ENCODE measurements at places on chromosomes 2 and 18. TPM values are rescaled to one million over a fixed set of nuclear protein-coding genes. Genes with fewer than 3 reads are reported as not detected.

- peak; percentile 80 for DNase-seq
Observed at GRCh38 chr2:234880551-234881211, 71.1 kb upstream of the SH3BP4 start.

GRCh38 chr2:136052369-136053362 lies 65.3 kb downstream of the CXCR4 start:
- DNase-seq = no peak

DNA sequence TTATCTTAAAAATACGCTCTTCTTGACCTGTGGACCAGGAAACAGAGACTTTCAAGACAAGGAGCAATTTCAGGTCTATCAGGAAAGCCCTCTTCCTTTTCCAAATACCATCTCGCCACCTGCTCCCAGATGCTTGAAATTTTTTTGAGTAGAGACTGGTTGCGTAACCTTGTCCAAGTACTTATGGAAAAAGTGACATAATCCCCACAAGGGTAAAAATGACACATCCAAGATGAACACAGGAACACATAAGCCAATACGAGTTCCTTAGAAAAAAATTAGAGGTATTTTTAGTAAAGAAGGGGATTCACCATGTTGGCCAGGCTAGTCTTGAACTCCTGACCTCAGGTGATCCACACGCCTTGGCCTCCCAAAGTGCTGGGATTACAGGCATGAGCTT lies 1.8 kb downstream of the SERPINB13 start:
- DNase-seq = no peak

ANKZF1 gene
- 30.1 TPM for total RNA-seq

C2orf80 gene
- not detected for total RNA-seq

Measured in LHCN-M2 (cell line).